ENCODE measurements at places on chromosomes 2 and 18. TPM values are rescaled to one million over a fixed set of nuclear protein-coding genes. Genes with fewer than 3 reads are reported as not detected.

The CPLX4 gene
- not detected for total RNA-seq

The ASB1 gene
- total RNA-seq, result 58.2 TPM

The PPP1R1C gene
- 0.56 TPM for total RNA-seq

The SMYD5 gene
- total RNA-seq, result 16.1 TPM

The SKA1 gene
- 8.0 TPM for total RNA-seq

The ELOA2 gene
- not detected for total RNA-seq

The ACOXL gene
- not detected for total RNA-seq

The CXCR1 gene
- total RNA-seq, result not detected

The RBM44 gene
- 0.56 TPM for total RNA-seq

The OSBPL6 gene
- total RNA-seq, result 0.53 TPM

The DQX1 gene
- 0.12 TPM for total RNA-seq

The TBC1D8 gene
- 35.3 TPM for total RNA-seq

The ANKRD62 gene
- not detected for total RNA-seq

The GPATCH11 gene
- 5.4 TPM for total RNA-seq

The UGT1A9 gene
- not detected for total RNA-seq

The C1GALT1C1L gene
- total RNA-seq, result 0.31 TPM

The NCKAP5 gene
- 1.2 TPM for total RNA-seq

The AQP12A gene
- not detected for total RNA-seq

The AMER3 gene
- not detected for total RNA-seq

The LRRTM1 gene
- not detected for total RNA-seq

The SLC23A3 gene
- 1.6 TPM for total RNA-seq

The MAIP1 gene
- total RNA-seq, result 14.3 TPM

The NMUR1 gene
- under 0.01 TPM for total RNA-seq

The FAM168B gene
- 84.3 TPM for total RNA-seq

The CRYGD gene
- total RNA-seq, result not detected

The ANKRD29 gene
- total RNA-seq, result 4.9 TPM

The IRS1 gene
- total RNA-seq, result 9.4 TPM

The CGREF1 gene
- total RNA-seq, result 7.0 TPM

The IL37 gene
- not detected for total RNA-seq

The AOX1 gene
- 23.0 TPM for total RNA-seq

The FAM110C gene
- under 0.01 TPM for total RNA-seq

The KIF1A gene
- not detected for total RNA-seq

The VSNL1 gene
- total RNA-seq, result 0.06 TPM

The LPIN1 gene
- total RNA-seq, result 38.3 TPM

The ABCB11 gene
- not detected for total RNA-seq

The CDH19 gene
- 1.7 TPM for total RNA-seq

The FARSB gene
- total RNA-seq, result 10.1 TPM
